ENCODE measurements at places on chromosomes 6 and 20.
A peak's percentile ranks its signal among the peaks of the same experiment; 100 is the strongest.

GRCh38 chr20:60038400-60039008, 80.3 kb downstream of the CDH26 start:
- no peak for DNase-seq

DNA sequence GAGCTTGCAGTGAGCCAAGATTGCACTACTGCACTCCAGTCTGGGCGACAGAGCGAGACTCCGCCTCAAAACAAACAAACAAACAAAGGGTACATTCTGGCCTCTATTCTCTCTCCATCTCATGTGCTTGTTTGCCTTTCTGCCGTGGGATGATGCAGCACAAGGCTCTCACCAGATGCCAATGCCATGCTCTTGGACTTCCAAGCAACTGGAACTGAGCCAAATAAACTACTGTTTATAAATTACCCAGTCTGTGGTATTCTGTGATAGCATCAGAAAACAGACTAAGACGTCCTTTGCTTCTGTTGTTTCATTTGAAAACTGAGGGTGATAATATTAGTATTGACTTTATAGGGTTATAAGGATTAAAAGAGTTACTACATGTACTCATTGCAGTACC, 3.6 kb upstream of the BRD2 start:
- no peak for DNase-seq

DNA sequence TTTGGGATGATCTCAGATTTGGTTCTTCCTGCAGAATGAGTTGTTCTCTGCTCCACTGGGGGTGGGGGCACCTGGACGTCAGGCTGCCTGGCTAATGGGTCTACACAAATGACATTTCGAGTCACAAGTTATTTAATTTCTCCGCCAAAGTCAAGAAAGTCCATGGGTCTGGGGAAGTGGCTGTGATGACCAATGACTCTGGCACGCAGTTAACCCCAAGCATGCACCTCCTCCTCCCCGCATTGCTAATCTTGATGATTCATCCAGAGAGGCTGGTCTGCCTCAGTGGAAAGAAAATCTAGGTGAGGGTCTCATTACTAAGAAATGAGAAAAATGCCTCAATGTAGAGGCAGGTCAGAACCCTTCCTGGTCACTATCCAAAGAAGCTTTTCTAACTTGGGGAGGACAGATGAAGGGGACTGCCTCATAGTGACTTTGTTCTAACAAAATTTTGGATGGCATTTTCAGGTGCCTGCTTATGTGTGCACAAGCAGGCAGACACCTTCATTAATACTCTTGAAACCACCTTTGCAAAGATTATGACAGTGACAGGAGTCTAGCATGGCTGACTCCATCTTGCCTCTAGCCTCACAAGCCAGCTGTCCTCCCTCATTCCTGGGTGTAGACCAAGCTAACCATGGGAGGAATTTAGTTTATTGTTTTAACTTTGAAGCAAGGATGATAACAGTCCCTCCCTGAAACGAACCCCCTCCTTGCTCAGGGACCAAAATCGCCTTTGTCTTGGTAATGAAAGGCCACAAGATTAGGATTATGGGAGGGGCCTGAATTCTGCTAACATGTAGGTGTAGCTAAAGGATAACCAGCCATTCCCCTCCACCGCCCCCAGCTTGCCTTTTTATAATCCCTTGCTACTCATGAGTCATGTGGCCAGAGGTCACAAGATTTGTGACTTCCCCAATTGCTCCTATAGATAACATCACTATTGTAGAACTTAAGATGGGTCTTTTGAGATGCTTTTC, 98.6 kb upstream of the MRPS10 start:
- DNase-seq, result peak; percentile 98

DNA sequence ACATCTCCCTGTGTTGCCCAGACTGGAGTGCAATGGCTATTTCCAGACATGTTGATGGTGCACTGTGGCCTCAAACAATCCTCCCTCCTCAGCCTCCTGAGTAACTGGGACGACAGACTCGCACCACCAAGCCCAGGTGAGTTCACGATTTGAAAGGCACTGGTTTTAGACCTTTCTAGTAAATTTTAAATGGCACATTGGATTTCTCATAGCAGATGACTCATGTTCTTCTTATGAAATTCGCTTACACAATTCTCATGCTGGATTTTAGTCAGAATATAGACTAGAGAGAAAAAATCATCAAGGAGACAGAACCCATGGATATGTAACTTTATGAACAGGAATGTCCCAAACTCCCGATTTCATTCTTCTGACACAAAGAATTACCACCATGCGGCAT, 18.1 kb upstream of the PXDC1 start:
- DNase-seq, result peak; percentile 44

DNA sequence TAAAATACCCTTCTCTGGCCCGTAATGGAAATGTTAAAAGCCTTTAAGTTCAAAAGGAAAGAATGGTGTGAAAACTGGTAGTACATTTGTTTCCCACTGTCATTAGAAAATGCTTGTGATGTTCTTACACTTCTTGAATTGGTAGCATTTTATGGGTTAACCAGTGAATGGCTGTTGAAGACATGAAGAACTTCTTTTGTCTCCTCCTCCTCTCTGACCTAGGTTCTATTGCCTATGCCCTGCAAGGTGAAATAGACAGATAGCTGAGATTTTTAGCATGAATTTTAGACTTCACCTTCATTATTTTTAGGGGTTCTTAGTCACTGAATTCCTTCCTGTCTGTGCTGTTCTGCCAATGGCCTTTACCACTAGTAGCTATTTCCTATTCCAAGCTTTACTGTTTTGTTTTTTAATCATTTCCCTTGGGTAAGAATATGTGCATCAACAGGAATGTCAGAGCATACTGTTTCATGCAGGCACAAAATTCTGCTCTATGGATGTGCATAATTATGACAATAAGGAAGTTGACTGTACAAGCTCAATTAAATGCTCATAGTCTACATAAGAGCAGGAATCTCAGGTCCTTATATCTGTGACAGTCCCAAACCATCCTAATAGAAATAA, 4.9 kb downstream of the TNFAIP3 start:
- DNase-seq, result peak; percentile 71

DNA sequence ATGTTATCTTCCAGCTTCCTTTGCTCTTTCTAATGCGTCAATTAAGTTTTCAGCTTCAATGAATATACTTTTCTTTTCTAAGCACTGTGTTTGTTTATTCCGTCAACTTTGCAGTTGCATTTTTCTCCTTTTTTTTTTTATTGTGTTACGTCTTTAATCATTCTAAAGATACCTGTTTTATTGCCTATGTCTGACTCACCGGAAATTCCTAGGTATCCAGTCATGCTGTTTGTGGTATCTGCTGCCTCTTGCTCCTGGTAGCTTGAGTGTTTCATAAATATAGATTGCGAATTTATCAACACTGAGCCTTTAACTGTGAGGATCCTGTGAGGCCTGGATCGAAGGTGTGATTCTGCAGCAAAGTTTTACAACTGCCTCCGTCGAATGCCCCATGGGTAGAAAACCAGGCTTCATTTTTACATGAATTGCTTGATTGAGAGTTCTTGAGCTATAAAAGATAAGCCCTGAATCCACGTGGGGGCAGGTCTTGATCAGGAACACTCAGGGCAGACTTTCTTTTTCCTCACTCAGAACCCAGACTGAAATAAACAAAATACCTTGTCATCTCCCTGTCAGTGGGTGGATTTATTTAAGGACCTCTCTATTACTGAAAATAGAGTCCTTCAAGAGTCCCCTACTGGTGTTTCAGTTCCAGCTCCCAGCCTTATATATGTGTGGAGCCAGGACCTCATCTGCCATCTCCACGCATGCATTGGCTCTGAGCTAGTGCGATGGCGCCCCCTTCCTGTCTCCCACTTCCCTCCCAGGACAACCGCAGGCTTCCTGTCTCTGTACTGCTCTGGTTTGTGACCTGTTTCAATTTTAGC, 60.1 kb upstream of the LRRC1 start:
- peak; percentile 89 for DNase-seq

DNA sequence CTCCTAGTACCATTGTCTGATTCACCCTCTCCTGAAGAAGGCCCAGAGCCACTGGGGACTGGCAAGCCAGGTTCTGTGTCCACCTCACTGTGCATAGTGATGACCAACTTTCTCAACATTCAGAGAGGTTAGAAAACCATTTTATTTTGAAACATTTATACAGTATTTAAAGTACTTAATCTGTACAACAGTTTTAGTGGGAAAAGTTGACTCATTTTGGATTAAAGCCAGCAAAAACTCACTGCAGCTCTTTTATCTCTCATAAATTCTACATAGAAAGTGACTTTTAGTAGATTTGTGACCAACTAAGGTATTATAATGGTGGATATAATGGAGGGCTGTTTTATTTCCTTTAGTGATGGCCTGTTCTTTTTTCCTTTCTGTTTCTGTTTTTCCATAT, 9.7 kb downstream of the TULP4 start:
- peak; percentile 82 for DNase-seq

- DNase-seq, result no peak
Observed at GRCh38 chr6:40807484-40807883, 220.3 kb upstream of the LRFN2 start.

GRCh38 chr6:151330130-151330696, 61.1 kb downstream of the ZBTB2 start:
- peak; percentile 98 for DNase-seq

DNA sequence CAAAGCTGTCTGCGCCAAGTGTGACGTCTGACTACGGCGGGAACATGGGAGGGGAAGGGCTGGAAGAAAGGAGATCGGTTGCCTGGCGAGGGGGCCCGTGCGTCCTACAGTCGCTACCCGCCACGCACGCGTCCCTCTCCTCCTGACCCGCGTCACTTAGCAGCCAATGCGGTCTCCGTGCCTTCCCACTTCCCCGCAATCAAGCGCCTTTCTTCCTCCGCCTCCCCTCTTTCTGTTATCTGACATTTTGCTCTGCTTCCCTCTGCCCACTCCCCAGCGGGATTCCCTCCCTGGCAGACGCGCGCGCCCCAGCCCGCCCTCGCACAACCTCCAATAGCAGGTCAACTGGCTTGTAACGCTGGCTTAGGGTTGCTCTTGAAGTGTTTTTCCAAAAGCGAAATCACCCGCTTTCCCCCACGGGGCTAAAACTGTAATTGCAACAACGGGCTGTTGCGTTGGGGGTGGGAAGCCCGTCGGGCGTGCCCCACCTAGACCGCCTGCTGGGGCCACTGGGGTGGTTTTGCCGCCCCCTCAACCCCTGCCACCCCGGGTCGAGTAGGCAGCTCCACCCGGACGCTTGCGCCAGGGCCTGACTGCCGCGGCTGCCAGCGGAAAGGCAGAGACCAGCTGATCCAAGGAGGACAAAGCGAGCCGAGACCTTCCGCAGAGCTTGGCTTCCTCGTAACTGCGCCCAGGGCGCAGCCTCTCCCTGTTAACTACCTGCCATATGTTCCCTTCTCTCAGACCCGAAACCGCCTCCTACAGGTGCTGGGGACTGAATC, 6.2 kb upstream of the SOX4 start:
- DNase-seq, result peak; percentile 65

DNA sequence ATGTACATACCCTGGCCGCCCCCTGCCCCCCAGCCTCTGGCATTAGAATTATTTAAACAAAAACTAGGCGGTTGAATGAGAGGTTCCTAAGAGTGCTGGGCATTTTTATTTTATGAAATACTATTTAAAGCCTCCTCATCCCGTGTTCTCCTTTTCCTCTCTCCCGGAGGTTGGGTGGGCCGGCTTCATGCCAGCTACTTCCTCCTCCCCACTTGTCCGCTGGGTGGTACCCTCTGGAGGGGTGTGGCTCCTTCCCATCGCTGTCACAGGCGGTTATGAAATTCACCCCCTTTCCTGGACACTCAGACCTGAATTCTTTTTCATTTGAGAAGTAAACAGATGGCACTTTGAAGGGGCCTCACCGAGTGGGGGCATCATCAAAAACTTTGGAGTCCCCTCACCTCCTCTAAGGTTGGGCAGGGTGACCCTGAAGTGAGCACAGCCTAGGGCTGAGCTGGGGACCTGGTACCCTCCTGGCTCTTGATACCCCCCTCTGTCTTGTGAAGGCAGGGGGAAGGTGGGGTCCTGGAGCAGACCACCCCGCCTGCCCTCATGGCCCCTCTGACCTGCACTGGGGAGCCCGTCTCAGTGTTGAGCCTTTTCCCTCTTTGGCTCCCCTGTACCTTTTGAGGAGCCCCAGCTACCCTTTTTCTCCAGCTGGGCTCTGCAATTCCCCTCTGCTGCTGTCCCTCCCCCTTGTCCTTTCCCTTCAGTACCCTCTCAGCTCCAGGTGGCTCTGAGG, 7.6 kb downstream of the CDKN1A start:
- DNase-seq, result no peak

DNA sequence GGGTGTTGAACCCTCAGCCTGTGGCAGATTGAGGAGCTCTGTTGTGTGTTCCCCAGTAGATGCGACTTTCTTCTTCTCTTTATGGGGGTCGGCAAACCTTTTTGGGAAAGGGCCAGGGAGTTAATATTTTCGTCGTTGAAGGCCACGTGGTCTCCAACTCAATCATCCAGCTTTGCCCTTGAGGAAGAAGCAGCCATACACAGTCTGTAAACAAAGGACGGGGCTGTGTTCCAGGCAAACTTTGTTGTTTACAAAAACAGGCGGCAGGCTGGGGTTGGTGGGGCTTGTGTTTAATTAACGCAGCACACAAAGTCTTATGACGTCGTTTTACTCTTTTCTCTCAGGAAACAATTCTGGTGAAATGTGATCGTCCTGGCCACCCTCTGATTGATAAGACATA, 20.2 kb downstream of the KIF25 start:
- DNase-seq, result no peak

DNA sequence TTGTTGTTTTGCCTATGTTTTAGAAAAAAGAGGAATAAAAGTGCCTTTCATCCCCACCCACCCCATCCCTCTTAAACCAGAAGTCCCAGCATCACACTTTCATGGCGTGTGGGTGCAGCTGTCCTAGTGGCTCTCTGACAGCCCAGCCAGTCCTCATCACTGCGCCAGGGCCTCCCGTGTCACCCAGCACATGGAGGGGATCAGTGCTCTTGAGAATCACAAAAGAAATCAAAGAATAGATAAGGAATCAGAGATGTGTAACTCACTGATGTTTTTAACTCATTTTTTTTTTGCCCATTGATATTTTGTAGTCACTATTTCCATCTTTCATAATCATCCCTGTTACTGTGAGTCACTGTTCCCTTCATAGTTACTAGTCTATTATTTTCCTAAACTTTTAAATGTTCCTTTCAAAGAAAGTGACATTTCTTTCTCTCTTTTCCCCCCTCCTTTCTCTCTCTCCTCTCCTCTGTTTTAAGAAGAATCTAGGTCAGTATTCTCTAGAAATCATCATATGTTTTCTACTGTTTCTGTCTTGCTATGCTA, 78.6 kb downstream of the AIG1 start:
- DNase-seq, result no peak

DNA sequence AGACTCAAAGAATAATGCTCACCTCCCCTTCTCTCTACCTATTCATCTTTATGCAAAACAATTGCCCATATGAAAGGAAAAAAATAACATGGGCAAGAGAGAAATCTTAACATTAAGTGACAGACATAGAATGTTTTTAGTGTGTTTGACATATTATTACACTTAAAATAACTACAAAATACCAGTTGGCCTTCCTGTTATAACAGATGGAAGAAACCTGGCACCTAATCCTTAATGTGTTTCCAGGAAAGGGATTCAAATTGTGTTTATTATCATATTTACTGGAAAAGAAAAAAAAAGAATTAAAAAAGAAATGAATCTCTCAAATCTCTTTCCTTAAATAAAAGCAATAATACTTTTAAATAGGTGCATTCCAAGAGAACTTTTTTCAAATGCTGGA, 158.6 kb downstream of the LAMP5 start:
- no peak for DNase-seq

All from fibroblast of skin of right quadriceps (primary cell).